Activated T-helper 17 cell treated with anti-CD3 and anti-CD28 coated beads, Interleukin-2, amount 50 U/mL, for 72 hours (primary cell): ENCODE measurements at places on chromosomes 11 and 22.

- ATAC-seq = no peak
Measured at GRCh38 chr11:73361953-73362776, 14.0 kb upstream of the RELT start.

DNA sequence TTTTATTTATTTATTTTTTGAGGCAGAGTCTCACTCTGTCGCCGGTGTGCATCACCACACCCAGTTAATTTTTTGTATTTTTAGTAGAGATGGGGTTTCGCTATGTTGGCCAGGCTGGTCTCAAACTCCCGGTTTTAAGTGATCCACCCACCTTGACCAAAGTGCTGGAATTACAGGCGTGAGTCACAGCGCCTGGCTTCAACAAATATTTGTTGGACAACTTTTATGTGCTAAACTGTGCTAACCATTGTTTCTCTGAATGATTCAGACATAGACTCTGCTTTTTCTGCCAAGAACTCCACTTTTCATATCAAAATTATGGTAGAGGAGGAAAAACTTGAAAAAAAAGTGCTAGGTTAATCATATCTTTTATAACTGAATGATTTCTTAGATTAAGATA, 36.3 kb downstream of the MMP7 start:
- no peak for ATAC-seq

- ATAC-seq = no peak
Measured at GRCh38 chr22:29112121-29112520, 39.3 kb downstream of the KREMEN1 start.

- no peak for ATAC-seq
Measured at GRCh38 chr11:73814812-73815211, 27.1 kb downstream of the MRPL48 start.

- no peak for ATAC-seq
Measured at GRCh38 chr22:39363751-39364515, 14.1 kb downstream of the SYNGR1 start.

DNA sequence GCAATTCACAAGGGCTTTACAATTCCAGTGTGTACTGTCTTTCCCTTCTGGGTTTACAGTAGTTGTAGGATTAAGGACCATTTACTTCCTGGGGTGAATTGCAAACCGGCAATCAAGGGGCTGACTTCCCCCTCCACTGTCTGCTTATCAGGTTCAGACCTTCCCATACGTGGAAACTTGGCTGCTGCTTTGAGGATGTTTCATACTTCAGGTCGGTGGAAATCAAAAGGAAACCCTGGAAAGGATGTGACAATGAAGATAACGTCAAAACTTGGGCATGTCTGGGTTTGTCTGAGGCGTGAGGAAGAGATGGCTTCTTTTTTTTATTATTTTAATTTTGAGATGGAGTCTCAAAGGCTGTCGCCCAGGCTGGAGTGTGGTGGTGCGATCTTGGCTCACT, 2.1 kb upstream of the RTCB start:
- no peak for ATAC-seq

GRCh38 chr22:43008509-43008908, 6.4 kb downstream of the PACSIN2 start:
- ATAC-seq = no peak

DNA sequence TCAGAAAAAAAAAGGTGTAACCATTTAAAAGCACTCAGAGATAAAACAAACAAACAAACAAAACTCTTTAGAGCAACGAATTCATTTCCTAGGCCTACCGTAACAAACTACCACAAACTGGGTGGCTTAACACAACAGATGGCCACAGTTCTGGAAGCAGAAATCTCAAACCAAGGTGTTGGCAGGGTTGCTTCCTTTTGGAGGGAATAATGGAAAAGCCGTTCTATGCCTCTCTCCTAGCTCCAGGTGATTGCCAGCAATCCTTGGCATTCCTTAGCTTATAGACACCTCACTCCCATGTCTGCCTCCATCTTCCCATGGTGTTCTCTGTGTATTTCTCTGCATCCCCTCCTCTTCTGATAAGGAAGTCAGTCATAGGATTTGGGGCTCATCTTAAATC, 200.4 kb downstream of the RAB38 start:
- ATAC-seq = no peak

DNA sequence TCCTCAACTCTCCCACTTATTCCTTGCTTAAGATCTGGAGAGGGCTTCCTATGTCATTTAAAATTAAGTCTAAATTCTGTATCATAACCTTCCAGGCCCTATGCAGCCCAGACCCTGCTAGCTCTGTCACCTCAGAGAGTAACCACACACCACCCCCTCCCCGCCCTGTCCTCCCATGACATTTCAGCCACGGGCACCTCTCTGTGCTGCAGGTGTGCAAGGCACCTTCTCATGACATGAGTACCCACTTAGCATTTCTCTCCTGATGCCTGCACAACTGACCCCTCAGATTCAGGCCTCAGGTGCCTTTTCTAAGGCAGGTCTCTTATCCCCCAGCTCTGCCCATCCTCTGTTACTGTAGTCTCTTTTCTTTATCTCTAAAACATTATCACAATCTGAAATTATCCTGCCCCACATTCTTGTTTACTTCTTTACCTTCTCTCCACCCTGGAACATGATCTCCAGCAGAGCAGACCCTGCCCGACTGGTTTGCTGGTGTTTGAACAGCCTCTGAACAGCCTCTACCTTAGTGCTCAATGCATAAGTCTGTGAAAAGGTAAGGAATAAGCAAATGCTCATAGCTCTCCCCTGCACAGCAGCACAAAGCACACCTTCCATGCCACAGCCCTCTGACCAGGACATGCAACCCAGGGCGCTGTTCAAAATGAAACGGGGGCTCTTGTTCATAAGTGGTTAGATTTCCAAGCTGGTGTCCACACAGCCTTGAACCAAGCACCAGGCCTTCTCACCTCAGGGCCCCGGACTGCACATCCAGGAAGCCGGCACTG, 196.1 kb upstream of the B3GAT1 start:
- no peak for ATAC-seq

DNA sequence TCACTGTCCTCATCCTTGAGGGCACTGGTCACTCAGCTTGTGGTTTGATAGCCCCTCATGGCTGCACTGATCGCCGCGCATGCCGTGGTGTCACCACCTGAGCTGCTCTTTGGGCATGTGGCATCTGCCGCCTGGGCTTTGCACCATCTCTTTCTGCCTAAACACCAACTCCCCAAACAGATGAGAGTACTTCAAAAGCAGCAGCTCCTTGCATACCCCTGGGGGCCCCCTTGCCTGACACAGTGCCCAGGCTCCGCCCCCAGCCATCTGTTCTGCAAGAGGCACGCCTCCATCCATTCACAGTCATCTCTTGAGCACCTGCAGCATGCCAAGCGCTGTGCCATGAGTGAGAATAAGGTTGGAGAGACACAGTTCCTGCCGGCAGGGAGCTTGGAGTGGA, 104.5 kb upstream of the B3GAT1 start:
- no peak for ATAC-seq

- ATAC-seq = no peak
Measured at GRCh38 chr11:3782963-3783362, 14.4 kb downstream of the NUP98 start.

- ATAC-seq = no peak
Measured at GRCh38 chr11:122162095-122162494, 46.1 kb upstream of the BLID start.

DNA sequence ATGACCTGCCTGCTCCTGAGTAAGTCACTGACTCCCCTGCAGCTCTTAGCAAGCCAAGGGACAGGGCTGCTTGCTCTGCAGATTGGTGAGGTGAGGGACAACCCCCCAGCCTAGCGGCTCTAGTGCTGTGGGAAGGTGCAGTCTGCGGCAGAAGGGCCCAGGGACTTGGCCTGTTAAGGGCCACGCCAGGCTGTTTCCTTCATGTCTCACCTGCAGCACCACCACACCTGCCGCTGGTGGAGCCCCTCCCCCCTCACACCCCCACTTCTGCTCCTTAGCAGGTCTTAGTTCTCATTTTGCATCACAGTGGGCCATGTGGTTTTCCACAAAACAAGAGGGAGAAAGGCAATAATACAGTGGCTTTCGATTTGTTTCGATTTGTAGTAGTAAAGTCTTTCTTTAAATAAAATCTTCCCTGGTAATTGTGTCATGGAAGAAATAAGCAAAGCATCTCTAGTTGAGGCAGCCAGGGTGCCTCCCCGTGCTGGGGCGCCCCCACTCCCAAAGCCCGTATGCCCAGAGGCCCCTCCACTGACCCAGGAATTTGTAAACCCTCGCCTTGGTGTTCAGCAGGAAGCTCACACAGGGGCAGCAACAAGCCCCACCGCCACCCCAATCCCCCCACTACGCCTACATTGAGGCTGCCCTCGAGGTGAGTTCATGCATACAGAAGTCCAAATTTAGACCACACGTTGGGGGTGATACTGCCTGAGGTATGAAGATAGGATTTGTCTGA, 86.5 kb upstream of the CLDN5 start:
- peak; percentile 74 for ATAC-seq

- ATAC-seq = no peak
Measured at GRCh38 chr22:27790376-27791158, 11.0 kb downstream of the MN1 start.

GRCh38 chr11:4180441-4181183, 86.0 kb downstream of the RRM1 start:
- no peak for ATAC-seq

DNA sequence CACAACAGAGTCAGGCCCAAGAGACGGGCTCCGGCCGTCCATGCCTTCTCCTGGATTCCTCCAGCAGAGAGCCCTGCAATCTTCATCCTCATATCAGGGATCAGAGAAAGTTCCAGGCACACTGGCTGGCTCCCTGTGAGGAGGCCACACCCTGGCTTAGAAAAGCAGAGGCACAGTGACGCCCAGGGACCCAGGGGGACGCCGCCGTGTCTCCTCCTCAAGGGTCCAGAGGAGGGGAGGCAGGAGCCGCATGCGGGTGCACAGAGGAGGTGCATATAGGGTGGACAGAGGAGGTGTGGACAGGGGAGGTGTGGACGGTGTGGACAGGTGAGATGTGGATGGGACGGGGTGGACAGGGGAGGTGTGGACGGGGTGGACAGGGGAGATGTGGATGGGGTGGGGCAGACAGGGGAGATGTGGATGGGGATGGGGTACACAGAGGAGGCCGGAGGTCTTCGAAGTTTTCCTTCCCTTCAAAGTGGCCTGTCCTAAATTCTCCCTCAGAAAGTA, 1521.9 kb downstream of the BRD1 start:
- no peak for ATAC-seq

GRCh38 chr11:34784318-34784841, 131.8 kb downstream of the APIP start:
- ATAC-seq = no peak

DNA sequence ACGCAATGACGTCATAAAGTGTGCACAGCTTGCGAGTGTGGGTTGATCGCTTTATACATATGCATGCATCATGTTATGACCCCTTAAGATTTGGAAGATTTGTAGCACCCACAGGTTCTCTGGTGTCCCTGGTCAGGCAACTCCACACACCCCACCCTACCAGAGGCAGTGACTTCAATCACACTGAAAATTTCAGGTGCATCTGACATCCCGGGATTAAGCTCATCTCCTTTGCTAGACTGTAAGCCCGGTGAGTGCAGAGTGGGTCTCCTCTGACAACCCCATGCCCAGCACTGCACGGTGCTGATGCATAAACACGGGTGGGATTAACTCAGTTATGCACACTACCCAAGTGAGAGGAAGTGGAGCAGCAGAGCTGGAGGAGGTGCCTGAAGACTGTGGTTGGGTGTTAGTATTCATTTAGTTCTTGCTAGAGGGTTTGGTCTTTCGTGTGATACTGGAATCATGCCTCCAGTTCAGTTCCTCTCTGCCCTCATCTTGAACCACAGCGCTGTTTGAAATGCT, 6.5 kb downstream of the ARSA start:
- ATAC-seq = peak; percentile 83
